Amygdala (tissue), 56 donors: ENCODE measurements at places on chromosomes 16 and 17.
A peak's percentile ranks its signal among the peaks of the same experiment; 100 is the strongest.

DNA sequence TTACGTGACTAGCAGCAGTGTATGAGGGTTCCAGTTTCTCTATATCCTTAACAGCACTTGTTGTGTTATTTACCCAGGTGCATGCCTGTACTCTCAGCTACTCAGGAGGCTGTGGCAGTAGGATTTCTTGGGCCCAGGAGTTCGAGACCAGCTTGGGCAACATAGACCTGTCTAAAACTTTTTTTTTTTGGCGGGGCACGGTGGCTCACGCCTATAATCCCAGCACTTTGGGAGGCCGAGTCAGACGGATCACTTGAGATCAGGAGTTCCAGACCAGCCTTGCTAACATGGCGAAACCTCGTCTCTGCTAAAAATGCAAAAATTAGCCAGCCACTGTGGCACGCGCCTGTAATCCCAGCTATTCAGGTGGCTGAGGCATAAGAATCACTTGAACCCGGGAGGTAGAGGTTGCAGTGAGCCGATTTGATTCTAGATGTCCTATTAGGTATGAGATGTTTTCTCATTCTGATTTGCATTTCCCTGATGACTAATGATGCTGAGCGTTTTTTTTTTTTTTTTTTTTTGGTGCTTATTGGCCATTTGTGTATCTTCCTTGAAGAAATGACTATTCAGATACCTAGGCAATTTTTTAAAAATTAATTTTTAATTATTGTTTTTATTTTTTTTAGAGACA is 13.4 kb downstream of the CASC3 start:
- DNase-seq, result no peak

GRCh38 chr16:49473131-49473530 is 99.5 kb downstream of the C16orf78 start:
- no peak for DNase-seq

DNA sequence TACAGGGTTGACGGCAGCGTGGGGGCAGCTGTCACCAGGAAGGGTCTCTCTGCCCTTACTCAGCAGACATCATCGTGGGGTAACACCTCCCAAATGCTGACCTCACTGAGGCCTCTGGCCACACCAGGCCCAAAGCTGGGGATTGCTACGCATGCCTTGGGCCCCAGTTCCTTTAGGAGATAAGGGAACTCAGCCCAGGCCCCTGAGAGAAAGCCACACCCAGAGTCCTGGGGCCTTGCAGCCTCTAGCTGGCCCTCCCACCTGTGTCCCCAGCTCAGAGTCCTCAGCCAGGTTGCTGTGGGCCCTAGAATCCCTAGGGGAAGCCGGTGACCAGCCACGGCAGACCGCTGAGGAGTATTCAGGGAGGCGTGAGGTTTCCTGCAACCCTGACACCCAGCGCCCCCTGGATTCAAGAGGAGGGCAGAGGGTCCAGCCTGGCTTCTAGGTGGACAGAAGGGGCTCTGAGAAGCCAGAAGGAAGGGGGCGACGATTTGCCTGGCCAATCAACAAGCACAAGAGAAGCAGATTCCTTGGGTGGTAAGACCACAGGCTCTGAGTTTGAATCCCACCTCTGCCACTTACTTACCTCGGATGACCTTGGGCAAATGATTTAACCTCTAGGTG is 10.3 kb upstream of the GINS2 start:
- no peak for DNase-seq

- no peak for DNase-seq
These were observed 2.0 kb downstream of the DNAI2 start for GRCh38 chr17:74276051-74276476.

DNA sequence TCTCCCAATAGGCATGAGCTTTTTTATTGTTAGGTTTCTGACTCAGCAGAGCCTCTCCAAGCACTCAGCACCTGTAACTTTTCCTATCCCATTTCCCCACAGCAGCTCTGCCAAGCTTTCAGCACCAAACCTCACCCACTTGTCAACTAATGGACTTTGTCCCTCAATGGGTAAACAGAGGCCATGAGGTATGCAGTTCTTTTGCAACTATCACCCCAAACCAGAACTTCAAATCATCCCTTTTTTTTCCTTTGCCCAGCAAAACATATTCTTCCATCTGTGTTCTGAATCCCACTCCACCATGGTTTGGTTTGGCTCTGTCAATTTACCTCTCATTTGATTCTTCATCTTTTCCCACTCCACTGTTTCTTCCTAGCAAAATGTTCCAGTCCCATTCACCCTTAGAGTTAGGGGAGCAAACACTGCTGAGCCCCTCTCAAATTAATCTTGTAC is 58.1 kb downstream of the TOX3 start:
- DNase-seq, result no peak

DNA sequence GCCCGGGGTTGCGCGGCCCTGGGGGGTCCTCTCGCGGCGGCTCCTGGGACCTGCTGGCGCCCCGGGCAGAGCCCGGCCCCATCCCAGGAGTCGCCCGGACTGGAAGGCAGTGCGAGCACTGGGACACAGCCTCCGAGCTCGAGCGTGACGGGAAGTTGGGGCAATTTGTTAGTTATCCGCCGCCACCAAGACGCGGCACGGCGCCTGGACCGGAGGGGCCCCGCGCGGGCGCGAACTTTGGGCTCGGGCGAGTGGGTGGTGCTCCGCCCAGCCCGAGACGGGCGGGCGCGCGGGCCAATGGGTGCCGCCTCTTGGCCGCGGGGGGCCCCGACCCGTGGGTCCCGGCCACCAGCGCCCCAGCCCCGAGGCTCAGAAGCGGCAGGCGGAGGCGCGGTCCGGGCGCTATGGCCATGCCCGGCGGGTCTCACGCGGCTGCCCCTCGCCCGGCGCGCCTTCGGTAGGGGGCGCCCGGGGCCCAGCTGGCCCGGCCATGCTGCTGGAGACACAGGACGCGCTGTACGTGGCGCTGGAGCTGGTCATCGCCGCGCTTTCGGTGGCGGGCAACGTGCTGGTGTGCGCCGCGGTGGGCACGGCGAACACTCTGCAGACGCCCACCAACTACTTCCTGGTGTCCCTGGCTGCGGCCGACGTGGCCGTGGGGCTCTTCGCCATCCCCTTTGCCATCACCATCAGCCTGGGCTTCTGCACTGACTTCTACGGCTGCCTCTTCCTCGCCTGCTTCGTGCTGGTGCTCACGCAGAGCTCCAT is at the start of gene ADORA2B:
Gene ADORA2B (plus strand): TSS at position 372 of the 768 bp plus-strand sequence. CDS start 119 bp downstream, at position 491.
- peak; percentile 75 for DNase-seq

DNA sequence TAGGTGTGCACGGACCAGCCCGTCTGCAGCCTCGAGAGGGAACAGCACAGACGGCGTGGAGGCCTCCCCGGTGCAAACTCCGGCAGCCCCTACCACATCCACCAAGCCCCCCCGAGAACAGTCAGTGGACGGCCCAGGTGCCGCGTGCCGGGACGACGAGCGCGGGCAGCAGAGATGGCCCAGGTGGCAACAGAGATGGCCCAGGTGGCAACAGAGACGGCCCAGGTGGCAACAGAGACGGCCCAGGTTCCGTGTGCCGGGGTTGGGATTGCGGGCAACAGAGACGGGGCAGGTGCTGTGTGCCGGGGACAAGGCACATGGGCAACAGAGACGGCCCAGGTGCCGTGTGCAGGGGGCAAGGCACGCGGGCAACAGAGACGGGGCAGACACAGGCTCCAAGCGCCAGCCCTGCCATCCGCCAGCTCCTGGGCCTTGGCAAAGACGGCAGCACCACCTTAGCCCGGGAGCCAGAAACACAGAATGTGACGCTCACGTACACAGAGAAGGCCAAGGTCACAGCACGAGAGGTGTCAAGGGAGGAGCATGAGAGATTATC is 31.1 kb downstream of the RPH3AL start:
- no peak for DNase-seq

GRCh38 chr16:14449334-14449733 is 180.7 kb downstream of the PARN start:
- no peak for DNase-seq

DNA sequence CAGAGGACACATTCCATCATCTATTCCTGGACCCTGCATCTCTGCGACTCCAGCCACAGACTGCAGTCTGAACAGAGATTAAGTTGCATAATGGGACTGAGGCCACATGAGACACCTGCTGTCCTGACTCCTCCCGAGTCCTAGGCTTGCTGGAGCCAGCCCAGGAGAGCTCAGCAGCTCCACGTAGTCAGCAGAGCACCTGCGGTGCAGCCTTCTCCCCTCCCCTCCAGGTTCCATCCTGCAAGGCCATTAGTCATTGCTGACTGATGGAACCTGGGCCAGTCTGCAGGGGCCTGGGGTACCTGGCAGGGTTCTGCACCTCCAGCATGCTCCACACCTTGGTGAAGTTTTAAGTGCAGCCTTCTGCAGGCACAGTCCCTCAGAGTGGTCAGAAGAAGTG is 76.7 kb downstream of the PLD6 start:
- DNase-seq, result no peak

- peak; percentile 45 for DNase-seq
These were observed 5.3 kb downstream of the ZNF469 start for GRCh38 chr16:88387941-88388627.

DNA sequence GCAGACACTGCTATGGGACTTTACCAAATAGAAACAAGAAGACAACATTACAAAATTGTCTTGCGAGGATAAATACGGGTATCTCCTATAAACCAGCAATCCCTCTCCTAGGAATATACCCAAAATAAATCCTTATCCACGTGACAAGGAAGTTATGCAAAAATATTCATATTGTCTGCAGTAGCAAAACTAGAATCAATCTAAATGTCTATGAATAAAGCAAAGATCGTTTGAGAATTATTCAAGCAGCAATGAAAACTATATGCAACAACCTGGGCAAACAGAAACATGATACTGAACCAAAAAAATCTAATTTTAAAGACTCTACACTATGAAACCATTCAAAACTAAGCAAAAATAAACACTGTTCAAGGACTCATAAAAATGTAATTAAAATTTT is 9.2 kb downstream of the LUC7L start:
- DNase-seq, result no peak
